ENCODE measurements at places on chromosomes 11 and 22.
A peak's percentile ranks its signal among the peaks of the same experiment; 100 is the strongest.

DNA sequence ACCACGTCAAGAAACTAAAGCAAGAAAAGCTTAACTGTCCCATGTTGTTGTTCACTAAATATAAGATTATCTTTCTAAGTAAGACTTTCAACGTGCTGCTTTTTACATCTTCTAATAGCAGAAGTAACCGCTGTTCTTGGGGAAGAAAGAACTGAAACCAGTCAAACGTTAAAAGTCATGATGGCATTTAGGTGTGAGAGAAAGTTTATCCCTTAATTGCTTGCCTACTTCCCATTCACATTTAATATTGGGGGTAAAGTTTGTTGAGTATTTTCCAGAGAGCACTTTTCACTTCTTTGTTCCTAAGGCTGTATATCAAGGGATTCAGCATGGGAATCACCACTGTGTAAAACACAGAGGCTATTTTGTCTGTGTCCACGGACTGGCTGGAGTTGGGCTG lies 970 bp downstream of the OR5B21 start:
- DNase-seq = no peak

DNA sequence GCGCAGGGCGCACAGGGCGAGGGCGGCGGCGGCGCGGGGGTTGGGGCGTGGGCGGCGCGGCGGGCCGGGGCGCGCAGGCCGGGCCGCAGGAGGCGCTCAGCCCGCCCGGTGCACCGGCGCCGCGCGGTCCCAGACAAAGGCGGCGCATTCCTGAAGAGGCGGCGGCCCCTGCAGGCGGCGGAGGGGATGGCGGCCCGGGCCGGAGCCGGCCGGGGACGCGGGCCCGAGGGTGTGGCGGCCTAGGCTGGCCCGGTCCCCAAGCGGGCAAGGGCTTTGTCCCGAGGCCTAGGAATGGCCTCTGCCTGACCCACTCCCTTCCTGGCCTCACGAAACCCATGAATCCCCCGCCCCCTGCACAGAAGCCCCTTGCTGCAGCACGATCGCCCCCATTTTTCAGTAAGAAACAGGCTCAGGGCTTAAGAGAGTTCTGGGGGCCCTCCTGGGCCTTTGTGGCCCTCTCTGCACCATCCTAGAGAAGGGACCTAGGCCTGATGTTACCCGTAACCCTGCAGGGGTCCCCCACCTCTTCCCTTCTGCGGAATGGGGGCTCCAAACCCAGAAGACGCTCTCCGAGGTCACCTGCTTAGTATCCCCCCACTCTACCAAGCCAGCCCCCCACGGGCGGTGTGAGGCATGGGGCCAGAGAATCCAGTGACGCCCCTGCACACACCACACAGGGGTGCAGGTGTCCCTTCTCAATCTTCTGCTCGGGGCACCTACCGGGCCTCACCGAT lies at the start of gene RTN4R:
Gene RTN4R (minus strand): TSS at position 40 of the 734 bp plus-strand sequence. CDS start 226 bp downstream, outside the sequence.
- DNase-seq = peak; percentile 48

DNA sequence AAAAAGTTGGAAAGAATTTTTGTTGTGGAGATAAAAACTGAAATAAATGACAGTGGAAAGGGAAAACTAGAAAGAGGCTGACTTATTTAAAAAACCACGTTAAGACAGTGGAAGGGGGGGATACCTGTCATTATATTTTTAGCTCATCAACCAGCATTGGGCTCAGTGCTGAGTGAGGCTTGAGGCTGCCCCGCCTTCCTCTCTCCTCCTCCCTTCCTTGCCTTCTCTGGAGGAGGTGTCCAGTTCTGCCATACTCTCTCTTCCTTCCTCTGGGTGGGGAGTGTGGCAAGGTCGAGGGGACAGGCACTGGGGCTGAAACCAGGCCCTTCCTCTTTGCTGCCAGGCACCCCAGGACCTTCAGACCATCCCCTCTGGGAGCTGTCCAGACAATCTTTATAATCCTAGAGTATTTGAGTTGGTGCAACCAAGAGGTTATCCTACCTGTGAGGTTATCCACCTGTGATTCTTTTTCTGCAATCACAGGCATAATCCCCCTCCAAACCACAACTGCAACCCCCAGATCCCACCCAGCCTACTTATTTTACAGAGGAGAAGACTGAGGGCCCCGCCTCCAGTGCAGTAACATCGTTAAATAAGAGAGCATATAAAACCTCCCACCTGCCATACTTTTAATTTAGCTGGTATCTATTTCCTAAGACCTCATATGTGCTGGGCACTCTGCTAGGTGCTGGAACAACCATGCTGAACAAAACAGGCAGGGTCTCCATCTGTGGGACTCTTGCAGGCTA lies 578.5 kb downstream of the BUD13 start:
- no peak for DNase-seq

- no peak for DNase-seq
Measured at GRCh38 chr22:49087716-49088601, 739.7 kb downstream of the BRD1 start.

DNA sequence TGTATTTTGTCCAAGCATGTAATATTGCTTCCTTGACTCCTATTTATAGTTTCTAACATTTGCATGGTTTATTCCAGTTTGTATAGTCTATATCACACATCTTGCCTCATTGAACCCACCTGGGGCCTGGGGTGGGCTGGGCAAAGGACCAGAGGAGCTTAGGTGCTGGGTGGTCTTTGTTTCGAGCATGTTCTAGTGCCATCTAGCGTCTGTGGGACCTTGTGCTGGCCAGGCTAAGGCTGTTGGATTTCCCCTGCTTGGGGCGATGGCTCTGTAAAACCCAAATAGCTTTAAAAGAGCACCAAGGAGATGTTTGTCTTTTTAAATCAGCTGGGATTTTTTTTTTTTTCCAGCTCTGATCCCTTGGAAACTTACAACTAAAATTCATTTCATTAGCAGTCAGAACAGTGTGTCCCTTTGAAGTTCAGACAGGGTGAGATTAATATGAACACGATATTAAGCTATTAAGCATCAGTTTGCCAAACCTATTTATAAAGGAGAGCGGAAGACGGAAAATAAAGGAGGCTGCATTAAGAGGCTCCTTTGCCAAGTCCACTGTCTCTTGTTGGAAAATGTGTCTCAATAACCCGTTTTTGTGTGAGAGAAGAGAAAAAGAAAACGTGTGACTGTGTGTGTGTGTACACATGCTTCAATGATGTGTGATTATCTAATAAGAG lies 157.4 kb downstream of the COMMD9 start:
- peak; percentile 70 for DNase-seq

DNA sequence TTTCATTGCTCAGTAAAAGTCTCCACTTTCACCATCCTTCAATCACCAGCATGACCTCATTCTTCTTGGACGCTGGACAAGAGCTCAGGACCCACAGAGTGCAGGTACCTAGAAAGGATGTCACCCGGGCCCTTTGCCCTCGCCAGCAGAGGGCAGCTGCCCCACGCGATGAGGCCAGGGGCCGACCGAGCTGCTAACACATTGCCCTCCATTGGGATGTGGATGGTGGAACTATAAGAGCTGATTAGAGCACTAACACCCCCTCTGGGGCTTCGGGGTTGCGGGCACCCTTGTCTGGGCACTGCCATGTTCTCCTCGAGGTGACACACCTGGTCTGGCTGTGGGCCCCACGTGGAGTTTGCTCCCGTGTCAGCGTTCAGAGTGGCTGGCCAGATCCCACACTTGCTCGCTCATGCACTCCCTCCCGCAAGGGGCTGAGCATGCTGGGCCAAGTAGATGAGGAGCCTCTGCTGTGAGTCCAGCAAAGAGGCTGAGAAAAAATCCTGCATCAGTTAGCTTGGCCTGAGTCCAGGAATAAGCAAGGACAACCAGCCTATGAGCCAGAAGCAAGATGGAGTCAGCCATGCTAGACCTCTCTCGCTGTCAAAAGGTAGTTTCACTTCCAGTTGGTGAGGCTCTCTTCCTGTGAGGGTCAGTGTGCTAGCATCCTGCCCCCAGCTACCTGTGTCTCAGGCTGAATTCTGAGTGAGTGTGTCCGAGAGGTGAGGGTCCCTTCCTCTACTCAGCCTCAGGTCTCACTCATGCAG lies 9.8 kb downstream of the KRTAP5-6 start:
- no peak for DNase-seq

DNA sequence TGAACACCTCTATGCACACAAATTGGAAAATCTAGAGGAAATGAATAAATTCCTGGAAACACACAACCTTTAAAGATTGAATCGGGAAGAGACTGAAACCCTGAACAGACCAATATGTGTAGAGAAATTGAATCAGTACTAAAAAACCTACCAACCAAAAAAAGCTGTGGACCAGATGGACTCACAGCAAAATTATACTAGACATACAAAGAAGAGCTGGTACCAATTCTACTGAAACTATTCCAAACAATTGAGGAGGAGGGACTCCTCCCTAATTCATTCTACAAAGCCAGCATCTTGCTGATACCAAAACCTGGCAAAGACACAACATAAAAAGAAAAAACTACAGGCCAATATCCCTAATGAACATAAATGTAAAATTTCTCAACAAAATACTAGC lies 54.4 kb upstream of the SEZ6L start:
- DNase-seq = no peak

- DNase-seq = no peak
Measured at GRCh38 chr11:20451568-20451967, 64.1 kb downstream of the PRMT3 start.

DNA sequence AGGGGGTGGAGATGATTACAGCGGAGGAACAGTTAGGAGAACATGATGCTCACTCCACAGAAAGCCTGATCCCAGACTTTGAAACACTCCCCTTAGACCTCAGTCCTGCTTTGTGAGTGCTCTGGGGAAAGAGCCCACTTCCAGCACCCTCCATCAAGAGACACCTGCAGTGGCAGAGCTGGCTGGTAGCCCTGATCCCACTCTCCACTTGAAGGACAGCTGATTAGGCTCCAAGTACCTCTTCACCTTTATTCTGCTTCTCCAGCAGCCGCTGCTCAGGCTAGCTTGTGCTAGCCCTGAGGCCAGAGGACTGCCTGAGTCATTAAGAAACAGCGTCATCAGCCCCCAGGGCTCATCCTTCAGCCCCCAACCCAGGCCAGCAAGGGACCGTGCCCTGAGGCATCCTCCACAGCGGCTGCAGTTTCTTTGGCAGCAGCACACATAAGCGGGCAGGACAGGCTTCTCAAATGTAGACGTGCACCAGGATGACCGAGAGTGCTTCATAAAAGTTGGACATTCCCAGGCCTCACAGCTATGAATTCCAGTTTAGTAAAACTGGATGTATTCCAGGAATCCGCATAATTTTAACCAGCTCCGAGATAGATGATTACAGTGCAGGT lies 146.0 kb upstream of the TBCEL start:
- no peak for DNase-seq

DNA sequence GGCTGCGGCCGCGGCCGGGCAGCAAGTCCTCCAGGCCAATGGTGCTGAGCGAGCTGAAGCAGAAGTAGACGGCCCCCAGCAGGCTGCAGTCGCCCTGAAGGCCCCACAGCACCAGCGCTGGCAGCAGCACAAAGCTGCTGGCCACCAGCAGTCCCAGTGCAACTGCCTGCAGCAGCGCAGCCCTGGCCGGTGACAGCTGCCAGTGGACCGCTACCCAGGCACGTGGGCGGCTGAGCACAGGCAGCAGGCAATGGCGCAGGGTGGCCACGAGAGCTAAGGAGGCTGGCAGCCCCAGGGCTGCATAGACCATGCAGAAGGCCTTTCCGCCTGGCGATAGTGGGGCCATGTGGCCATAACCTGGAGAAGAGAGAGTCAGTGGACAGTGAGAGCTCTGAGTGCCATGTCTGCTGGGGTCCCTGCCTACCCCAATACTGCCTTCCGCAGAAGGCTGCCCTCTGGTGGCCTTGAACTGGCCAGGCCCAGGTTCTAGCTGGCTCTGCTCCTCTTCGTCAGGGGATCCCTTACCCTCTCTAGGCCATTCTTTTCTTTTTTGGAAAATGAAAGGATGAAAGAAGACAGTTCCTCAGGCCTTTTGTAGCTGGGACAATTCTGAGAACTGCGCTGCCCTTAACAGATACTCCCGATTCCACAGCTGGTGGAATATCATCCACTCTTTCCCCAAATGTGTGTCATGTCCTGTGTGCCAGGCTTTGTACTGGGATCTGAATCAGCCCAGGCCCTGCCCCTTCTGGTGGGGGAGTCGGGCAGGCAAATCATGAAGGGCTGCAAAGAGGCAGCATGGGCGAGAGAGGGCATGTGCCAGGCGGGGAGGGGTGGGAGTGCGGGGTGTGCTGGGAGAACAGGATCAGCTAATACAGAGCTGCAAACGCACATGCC lies 1.8 kb downstream of the KCNK7 start:
- peak; percentile 45 for DNase-seq

DNA sequence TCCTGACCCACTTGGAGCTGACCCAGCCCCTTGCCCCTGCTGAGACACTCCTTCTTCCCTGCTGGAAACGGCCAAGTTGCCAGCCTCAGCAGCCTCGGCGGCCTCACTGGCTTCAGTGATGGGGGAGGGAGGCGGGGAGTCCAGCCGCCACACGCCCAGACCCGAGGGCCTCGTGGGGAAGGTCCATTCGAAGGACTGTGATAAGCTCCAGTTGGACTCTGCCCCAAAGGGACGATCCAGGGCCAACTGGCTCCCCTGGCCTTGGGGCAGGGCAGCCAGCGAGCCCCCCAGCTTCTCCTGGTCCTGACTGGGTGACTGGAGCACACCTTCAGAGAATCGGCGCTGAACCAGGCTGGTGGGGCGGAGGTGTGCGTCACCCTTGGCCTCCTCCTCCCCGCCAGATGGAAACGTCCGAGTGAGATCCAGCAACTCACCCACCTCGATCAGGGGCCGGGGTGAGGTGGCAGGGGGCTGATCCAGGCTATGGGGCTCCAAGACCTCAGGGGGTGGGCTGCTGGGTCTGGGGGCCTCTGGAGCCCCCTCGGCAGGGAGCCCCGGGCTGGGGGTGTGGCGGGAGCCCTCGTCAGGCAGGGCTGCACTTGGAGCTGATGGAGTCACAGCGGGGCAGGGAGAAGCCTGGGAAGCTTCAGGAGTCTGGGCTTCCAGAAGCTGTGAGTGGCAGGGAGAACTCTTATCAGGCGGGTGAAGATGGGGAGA lies 11.5 kb downstream of the TNKS1BP1 start:
- DNase-seq = no peak

DNA sequence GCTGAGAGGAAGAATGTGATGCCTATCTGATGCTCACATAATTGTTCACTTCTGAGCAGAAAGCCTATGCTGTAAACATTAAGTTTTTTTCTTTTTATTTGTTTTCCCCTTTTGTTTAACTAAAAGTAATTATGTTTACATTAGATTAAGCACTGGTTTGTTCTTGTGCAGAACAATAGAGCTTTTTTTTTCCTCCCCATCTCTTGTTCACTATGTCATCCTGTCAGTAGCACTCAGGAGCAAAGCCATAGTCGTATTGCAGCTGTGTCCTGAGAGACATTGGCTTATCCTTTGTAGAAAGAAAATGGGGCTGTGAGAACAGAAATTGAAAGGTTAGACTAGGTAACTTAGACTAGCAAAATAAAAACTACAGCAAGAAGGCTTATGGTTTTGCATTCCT lies 301.8 kb upstream of the RAG2 start:
- no peak for DNase-seq

- DNase-seq = no peak
Measured at GRCh38 chr11:120305286-120305685, 19.8 kb upstream of the TLCD5 start.

DNA sequence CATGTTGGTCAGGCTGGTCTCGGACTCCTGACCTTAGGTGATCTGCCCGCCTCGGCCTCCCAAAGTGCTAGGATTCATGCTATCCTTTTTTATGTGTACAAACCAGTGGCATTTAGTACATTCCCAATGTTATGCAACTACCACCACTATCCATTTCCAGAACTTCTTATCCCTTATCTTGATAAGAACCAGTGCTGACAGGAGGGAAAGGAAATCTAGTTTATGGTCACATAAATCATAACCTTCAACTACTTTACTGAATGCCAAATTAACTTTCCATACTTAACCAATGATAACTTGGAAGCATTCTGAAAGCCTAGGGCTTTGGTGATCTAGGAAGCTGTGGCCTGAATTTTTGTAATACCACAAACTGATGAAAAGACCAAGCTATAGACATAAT lies 170.4 kb downstream of the SWAP70 start:
- DNase-seq = no peak

GRCh38 chr22:35802885-35803284 lies 85.2 kb downstream of the APOL5 start:
- no peak for DNase-seq
